A549 treated with Mapracorat at 1 μM for 4 hours (cell line): ENCODE measurements at places on chromosomes 13 and 19. TPM values are rescaled to one million over a fixed set of nuclear protein-coding genes. Genes with fewer than 3 reads are reported as not detected.

Gene ATP4A
- 0.06 TPM in 1 of 5 replicates, not detected in the others for total RNA-seq

Gene PGLYRP1
- not detected in 5 replicates for total RNA-seq

Gene SLC5A5
- 0.12 to 0.20 TPM (median 0.15 TPM) in 5 replicates for total RNA-seq

Gene KCNRG
- 0.43 to 0.78 TPM (median 0.57 TPM) in 5 replicates for total RNA-seq

Gene FCER2
- total RNA-seq, result not detected in 5 replicates

Gene KLF1
- total RNA-seq, result 0.10 TPM in 1 of 5 replicates, not detected in the others
